Fibroblast of skin of back (primary cell): ENCODE measurements at places on chromosomes 5 and 9.

DNA sequence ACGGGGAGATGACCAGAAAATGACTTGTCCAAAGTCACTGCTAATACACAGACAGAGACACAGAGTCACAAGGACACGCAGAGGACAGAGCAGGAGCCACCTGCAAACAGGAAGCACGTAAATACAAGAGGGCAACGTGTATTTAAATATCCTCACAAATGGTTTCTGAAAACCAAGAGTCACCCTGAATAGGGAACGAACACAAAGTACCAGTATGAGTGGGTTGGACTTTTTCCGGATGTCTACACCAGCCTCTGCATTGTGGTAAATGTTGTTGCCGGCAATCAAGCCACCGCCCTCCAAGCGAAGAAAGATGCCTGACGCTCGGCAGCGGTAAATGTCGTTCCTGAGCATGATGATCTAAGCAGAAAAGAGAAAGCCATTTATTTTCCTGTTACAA lies 44.5 kb downstream of the FBXO10 start:
- DNase-seq: no peak

- no peak for DNase-seq
Observed at GRCh38 chr5:176652136-176652535, 4.9 kb downstream of the TSPAN17 start.

DNA sequence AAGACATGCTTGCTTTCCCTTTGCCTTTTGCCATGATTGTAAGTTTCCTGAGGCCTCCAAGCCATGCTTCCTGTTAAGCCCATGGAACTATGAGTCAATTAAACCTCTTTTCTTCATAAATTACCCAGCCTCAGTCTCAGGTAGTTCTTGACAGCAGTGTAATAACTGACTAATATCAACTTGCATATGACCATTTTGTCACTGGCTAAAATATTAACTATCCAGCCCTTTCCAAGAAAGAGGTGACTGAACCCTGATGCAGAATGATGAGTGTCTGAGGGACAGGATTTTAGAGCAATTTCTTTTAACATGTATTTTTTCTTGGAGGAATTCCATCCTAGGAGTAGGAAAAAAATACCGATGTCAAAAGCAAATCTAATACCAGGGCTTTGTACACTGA lies 266.1 kb downstream of the SEMA5A start:
- no peak for DNase-seq

DNA sequence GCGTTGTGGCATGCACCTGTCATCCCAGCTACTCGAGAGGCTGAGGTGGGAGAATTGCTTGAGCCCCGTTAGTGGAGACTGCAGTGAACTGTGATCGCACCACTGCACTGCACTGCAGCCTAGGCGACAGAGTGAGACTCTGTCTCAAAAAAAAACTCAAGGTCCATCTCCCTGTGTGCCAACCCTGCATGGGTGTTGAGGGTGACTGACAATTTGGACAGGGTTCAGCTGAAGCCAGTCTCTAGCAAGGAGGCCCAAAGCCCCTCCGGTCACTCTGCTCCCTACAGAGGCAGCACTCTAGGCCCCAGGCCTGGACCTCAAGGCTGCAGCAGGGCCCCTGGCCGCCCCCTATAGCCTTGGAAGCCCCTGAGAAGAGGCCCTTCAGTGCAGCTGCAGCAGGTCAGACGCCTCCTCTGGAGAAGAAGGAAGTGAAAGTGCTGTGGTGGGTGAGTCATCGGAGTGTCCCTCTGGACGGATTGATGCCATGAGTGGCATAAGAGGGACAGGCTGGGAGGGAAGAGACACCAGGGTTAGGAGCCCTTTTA lies 39.2 kb upstream of the NEK6 start:
- DNase-seq: peak; percentile 72

- DNase-seq: peak; percentile 19
Observed at GRCh38 chr9:92947268-92948037, at the start of gene FGD3. FGD3 (plus strand) TSS chr9:92947523; CDS start chr9:92976257, 28,734 bp downstream.

DNA sequence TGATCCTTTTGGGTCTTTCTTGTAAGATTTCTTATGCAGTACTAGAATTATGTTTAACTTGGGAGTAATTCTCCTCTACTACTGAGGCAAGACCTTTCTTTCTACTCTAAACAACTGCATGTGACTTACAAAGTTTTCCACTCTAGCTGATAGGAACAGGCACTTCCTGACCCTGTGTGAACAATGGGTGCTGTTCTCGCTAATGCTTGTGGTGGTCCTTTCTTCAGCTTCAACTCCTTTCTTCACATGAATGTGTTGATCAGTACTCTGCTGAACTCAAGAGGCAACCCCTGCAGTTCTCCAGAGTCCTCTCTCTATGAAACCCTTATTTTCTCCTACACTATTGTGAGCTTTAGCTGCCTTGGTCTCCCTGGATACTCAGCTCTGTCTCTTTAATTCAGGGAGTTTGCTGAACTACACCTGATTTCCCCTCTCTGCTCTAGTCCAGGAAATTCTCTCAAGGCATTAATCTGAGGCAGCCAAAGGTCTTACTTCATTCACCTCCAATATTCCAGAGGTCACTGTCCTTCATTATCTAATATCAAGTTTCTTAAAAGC lies 484.6 kb upstream of the PIK3R1 start:
- DNase-seq: no peak

DNA sequence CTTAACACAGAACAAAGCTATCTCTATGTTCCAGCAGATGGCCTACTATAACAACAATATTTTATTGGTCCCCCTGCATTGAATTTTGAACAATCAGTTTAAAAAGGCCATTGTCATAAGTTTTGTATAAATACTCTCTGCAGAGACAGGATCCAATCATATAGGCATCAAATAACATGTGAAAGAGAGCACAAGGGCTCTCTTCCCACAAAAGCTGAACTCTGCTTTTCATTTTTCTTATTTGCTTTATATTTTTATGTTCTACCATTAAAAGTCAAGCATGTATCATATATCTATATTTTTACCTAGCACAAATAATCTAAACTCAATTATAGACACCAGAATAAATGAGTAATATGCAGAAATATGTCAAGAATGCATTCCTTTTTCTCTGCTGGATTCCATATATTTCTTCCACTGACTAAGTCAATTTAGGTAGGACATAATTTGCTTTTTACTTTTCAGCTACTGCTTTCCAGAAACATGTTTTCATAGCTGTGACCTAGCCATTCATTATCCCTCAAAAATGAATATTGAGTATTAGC lies 143.6 kb downstream of the CDH9 start:
- peak; percentile 35 for DNase-seq

GRCh38 chr5:135010502-135011354 lies 23.3 kb downstream of the PITX1 start:
- DNase-seq: no peak

DNA sequence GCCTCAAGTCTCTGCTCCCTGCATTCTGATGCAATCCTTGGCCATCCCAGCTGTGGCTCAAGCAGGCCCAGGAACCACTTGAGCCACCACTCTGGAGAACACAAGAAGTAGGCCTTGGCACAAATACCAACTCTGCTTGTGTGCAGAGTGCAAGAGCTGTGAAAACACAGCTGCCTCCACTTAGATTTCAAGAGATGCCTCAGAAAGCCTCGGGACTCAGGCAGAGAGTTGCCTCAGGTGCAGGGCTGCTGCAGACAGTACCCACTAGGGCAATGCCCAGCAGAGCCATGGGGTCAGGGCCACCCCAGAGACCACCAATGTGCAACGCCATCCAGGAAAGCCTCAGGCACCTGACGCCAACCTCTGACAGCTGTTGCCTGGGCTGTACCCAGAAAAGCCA lies 82.4 kb downstream of the FREM1 start:
- no peak for DNase-seq

GRCh38 chr9:73080110-73080694 lies 71.5 kb upstream of the ANXA1 start:
- DNase-seq: no peak

GRCh38 chr9:125881042-125881441 lies 133.9 kb downstream of the PBX3 start:
- no peak for DNase-seq

GRCh38 chr9:92965759-92966517 lies 18.6 kb downstream of the FGD3 start:
- DNase-seq: no peak

DNA sequence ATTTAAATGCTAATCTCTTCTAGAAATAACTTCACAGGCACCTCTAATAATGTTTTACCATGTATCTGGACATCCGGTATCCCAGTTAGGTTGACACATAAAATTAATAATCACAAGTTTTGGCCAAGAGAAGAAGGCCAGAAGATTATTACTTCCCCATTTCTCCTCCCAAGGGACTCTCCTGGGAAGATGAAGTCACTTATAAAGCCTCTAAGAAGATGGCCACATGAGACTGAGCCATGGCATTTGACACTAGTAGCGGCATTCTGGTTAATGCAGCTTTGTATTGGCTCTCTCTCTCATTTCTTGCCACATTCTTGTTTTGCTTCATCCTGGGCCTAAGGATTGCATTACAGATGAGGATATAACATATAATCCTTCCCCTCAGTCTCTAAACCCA lies 34.5 kb upstream of the RASA1 start:
- DNase-seq: peak; percentile 6

- peak; percentile 8 for DNase-seq
Observed at GRCh38 chr5:111345731-111346130, 121.5 kb downstream of the CAMK4 start.

DNA sequence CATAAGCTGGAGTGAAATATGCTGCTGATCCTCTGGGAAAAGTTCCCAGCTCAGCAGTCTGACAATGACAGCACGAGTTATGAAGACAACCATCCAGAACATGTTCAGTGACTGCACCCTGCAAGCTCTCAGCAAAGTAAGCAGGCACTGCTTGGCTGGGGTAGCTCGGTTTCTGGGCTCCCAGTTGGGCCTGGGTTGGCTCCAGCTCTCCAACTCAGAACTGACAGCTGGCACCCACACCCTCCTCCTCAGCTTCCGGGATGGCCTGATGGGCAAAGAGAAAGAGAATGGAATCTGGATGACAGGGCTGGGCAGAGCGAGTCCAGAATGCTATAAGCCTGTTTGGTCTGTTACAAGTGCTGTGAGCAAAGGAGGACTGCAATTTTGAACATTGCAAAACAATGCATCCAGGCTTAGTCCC lies 185.0 kb downstream of the CSNK1G3 start:
- DNase-seq: peak; percentile 69

DNA sequence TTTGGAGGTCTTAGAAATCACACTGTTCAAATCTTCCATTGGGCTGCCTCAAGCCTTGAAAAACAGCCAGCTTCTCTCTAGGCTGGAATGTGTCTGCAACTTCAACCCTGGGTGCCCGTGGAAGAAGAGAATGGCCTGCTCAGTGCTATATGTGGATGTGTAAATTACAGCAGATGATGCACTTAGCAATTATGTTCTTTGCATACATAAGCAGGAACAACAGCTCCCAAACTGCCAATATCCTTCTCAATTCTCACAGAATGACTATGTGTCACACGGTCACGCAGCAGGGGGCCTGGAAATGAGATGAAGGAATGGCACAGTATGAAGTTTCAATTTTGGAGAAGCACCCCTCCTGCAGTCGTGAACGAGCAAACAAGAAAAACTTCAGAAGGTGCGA lies 175.2 kb upstream of the SMARCA2 start:
- DNase-seq: no peak

DNA sequence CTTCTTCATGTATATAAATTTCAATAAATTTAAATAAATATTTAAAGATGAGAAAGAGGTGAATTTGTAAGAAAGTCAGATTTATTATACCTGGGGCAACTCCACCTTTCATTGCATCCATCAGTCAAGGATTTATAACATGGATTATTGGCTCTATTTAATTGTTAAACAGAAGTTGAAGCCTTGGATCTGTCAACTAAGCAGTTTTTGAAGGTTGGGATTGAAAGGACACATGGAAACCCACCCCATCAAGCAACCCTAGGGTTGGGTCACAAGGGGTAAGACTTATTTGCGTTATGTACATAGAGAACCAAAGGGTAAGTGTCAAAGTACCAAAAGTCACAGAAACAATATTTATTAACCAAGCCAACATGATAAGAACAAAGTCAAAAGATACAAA lies 342.5 kb downstream of the ELAVL2 start:
- no peak for DNase-seq

DNA sequence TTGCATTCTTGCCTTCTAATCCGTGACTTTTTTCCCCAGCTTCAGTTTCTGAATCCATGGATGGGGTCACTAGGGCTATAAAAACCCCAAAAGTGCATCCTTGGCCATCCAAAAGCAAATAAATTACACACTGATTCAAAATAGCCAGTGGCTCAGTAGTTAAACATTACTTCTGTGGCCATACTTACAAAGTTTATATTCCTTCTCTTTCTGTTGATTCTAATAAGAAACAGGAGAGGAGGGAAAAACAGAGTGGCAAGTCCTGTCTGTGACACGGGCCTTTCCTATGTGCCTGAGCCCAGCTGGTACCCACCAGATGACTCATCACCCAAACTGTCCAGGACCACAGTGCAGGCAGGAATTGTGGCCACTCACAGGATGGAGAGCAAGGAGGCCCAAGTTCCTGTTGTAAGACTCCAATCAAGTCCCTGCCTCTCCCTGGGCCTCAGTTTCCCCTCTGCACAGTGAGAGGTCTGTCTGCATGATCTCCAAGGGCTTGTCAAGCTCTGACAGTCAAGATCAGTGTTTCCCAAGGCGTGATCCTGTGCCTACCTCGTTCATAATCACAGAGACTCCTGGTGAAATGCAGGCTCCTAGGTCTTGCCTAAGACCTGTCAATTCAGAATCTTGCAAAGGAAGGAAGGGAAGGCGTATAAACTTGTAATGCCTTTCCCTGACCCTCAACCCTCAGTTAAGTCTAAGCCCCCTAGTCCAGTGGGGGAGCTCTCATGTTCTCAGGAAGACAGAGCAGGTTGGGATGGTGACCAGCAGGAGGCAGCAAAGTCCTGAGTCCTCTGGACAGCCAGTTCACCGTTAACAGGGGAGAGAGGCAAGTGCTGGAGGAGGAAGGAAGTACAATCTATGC lies 29.5 kb downstream of the TNIP1 start:
- peak; percentile 76 for DNase-seq

DNA sequence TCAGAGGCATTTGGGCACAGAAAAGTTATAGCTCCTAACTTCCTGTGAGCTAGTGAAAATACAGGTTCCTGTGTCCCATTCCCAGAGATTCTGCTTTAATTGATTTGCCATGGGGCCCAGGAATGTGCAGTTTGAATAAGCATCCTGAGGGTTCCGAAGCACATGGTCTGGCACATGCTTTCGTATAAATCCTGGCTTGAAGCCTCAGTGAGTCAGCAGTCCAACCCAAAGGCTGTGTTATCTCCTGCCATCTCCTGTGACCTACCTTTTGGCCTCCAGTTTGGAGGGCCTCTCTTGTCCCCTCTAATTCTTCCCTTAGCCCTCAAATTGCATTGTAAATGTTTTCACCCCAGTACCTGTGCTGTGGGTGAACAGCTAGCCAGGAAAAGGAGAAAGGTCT lies 183.8 kb downstream of the NR3C1 start:
- no peak for DNase-seq

GRCh38 chr5:157710882-157711281 lies 20.3 kb upstream of the THG1L start:
- peak; percentile 90 for DNase-seq

- DNase-seq: peak; percentile 85
Observed at GRCh38 chr9:6015278-6016157, at the start of gene RANBP6. RANBP6 (minus strand) TSS chr9:6015624; CDS start chr9:6015607, 17 bp downstream.

GRCh38 chr5:73764996-73765395 lies 139.0 kb downstream of the ARHGEF28 start:
- DNase-seq: peak; percentile 23

GRCh38 chr5:152532714-152533113 lies 127.6 kb upstream of the NMUR2 start:
- peak; percentile 50 for DNase-seq
